ENCODE measurements at places on chromosomes 12 and 14. TPM values are rescaled to one million over a fixed set of nuclear protein-coding genes. Genes with fewer than 3 reads are reported as not detected.

DNA sequence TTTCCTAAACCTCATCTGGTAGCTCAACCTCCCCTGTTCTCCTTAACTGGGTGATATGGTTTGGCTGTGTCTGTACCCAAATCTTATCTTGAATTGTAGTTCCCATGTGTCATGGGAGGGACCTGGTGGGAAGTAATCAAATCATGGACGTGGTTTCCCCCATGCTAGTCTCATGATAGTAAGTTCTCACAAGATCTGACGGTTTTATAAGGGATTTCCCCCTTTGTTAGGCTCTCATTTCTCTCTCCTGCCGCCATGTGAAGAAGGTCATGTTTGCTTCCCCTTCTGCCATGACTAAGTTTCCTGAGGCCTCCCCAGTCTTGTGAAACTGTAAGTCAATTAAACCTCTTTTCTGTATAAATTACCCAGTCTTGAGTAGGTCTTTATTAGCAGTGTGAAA is 19.5 kb downstream of the COX16 start:
- DNase-seq = no peak

- no peak for DNase-seq
Measured at GRCh38 chr12:59937148-59937547, 341.3 kb downstream of the SLC16A7 start.

DNA sequence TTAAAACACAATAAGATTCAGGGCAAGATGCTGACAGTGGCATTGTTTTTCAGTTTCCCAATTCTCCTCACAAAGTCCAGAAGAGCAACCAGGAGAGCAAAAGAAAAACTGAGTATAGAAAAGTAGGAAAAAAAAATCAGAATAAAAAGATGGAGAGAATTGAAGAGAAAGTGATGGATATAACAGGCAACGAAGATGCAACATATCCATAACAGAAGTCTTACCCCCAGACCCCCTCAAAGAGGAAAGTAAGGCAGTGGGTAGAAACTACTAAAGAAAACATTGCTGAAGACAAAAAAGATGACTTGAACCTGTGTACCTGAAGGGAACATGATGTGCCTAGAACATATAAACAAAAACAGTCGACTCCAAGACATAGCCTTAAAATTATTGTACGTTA is 10.6 kb downstream of the TCL1A start:
- no peak for DNase-seq

Gene C12orf50
- total RNA-seq = not detected

Gene SERPINA12
- not detected for total RNA-seq

Gene FERMT2
- 125 TPM for total RNA-seq

Measured in pulmonary artery endothelial cell (primary cell).